GM04503 (cell line): ENCODE measurements at places on chromosomes 16 and 17.

DNA sequence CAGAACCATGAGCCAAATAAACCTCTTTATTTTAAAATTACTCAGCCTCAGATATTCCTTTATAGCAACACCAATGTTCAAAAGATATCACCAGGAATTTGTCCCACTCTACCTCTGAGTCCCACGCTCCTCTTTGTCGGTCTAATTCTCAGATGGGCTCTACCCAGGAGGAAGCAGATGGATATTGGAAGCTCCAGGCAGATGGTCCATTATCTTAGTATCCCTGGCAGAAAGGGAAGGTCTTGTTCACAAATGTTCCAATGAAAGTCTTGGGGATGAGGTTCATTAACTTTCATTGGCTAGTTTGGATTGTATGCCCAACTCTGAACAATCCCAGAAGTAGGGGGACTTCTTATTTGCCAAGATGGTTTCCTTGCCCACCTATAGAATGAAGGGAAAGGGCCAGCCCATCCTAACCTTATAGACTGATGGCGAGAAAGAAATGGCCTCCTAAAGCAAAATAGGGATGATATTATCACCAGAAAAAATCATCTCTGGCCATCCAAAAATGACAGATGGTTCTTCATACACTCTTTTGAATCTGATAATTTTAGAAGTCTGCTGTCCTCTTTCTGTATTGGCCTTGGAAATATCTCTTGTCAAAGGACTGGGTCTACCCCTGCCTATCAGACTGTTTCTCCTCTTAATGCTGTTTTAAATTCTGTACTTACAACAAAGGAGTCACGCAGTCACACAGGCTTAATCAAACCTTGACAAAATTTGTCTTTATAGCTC, 21.3 kb upstream of the ELAC2 start:
- no peak for DNase-seq

DNA sequence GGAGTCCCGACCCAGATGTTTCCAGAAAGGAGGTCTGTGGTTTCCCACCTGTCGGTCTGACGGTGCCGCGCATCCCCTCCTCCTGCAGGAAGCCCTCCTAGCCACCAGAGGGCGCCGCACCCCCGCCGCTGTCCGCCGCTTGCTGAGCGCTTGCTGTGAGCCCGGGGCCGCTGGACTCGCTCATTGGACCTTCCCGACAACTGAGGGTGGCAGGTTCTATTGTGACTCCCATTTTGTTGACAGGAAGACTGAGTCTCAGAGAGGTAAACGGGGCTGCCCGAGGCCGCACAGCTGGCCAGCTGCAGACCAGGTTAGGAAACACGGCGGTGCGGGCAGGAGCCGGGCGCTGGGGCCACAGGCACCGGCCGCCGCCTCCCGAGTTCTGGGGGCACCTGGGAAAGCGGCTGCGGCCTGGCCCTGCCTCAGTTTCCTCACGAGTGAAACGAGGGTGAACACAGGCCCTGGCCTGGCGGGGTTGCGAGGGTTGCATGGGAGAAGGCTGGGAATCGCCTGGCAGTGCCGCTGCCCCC, 191.1 kb upstream of the CIBAR2 start:
- DNase-seq = no peak

- peak; percentile 66 for DNase-seq
Measured at GRCh38 chr16:54373534-54374520, 87.2 kb upstream of the IRX3 start.

GRCh38 chr16:49058382-49058781, 223.3 kb downstream of the CBLN1 start:
- no peak for DNase-seq

GRCh38 chr16:15548482-15548891, 94.5 kb downstream of the MARF1 start:
- DNase-seq = no peak

GRCh38 chr16:73068541-73069401, 20.8 kb upstream of the ZFHX3 start:
- peak; percentile 87 for DNase-seq

DNA sequence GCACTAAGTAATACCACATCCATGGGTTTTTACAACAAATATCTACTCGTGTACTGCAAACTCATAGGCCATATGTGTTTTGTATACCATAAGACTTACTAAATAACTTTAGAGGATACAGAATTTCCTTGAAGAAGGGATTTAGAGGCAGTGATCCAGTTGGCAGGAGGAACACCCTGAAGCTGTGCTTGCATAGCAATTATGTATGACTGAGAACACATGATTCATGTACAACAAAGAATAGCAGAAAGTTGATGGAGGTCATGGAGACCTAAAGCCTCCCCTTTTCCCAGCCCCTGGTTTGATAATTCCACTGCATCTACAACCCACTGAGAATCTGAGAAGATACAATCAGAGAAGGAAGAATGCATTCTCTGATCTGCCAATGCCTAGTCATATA, 83.8 kb upstream of the PMFBP1 start:
- no peak for DNase-seq

- DNase-seq = no peak
Measured at GRCh38 chr17:7740481-7741001, 23.0 kb downstream of the DNAH2 start.

GRCh38 chr16:54385141-54385540, 98.6 kb upstream of the IRX3 start:
- no peak for DNase-seq

GRCh38 chr16:49259330-49259729, 22.3 kb downstream of the CBLN1 start:
- DNase-seq = no peak

GRCh38 chr16:27449434-27450195, 47.6 kb downstream of the IL21R start:
- no peak for DNase-seq

GRCh38 chr17:74089869-74090464, 113.5 kb upstream of the RPL38 start:
- DNase-seq = no peak

GRCh38 chr16:181565-182021, 1.3 kb downstream of the HBQ1 start:
- no peak for DNase-seq

DNA sequence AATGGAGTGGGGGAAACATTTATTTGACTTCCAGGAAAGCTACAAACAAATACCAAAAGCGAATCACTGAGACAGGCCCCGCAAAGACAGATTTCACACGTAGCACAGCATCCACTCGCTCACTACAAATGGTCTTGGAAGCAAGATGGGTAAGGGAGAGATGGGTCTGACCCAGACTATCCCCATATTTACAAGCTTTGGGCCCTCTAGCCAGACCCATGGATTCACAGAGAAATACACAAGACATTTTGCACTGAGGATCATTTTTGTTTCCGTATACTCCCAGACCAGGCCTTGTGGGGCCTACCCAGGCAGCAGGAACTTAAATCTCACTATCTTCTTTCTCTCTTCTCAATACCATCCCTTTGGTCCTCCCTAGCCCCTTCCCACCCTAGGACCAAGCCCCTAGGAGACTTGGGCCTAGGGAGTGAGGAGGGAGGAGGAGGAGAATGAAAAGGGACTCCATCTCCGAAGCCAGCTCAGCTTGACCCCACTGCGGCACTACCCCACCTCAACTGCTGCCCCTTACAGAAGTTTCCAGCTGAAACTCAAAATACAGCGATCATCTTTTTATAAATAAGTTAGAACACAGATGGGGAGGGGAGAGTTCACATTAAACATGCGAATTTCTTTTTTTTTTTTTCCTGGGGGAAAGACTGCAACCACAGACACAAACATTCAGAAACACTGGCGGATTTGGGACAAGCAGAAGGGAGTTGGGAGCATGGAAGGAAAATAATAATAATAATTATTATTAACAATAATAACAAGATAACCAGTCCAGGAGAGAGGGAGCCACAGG, 1.4 kb upstream of the HOXB3 start:
- no peak for DNase-seq

- no peak for DNase-seq
Measured at GRCh38 chr17:42117397-42118125, 3.6 kb downstream of the KAT2A start.

GRCh38 chr17:45663772-45664171, 120.3 kb upstream of the CRHR1 start:
- DNase-seq = no peak

DNA sequence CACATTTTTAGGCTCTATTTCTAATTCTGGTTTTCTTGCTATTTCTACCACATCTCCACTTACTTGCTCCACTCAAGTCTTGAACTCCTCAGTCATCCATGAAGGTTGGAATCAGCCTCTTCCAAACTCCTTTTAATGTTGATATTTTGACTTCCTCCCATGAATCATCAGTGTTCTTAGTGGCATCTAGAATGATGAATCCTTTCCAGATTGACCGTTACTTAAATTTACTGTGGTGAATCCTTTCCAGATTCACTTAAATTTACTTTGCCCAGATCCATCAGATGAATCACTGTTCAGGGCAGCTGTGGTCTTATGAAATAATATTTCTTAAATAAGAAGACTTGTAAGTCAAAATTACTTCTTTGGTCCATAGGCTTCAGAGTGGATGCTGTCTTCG, 32.4 kb downstream of the CLTC start:
- peak; percentile 63 for DNase-seq

DNA sequence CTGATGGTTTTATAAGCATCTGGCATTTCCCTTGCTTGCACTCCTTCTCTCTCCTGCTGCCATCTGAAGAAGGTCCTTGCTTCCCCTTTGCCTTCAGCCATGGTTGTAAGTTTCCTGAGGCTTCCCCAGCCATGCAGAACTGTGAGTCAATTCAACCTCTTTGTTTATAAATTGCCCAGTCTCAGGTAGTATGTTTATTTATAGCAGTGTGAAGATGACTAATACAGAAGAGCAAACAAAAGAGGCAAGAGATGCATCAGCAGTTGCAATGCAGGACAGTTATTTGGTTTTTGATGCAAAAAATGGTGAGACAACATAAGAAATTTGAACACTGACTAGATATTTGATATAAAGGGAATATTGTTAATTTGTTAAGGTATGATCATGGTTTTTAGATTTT, 16.8 kb downstream of the TMEM100 start:
- no peak for DNase-seq

DNA sequence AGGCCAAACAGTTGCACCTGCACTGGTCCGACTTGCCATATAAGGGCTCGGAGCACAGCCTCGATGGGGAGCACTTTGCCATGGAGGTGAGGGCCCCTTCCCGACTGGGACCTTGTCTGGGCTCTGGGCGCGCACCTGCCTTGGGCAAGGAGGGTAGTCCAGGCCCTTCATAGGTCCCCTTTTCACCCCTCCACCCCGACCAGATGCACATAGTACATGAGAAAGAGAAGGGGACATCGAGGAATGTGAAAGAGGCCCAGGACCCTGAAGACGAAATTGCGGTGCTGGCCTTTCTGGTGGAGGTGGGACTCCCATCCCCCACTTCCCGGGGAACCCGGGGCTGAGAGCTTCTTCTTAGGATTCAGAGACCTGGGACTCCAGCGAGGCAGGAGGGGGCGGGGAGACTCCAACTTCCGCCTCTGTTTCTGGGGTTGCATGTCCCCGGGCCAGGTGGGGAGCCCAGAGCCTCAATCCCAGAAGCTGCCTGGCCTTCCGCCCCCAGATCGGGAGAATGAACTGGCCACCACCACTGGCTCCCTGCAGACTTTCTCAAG, 7.8 kb downstream of the CA4 start:
- DNase-seq = no peak

DNA sequence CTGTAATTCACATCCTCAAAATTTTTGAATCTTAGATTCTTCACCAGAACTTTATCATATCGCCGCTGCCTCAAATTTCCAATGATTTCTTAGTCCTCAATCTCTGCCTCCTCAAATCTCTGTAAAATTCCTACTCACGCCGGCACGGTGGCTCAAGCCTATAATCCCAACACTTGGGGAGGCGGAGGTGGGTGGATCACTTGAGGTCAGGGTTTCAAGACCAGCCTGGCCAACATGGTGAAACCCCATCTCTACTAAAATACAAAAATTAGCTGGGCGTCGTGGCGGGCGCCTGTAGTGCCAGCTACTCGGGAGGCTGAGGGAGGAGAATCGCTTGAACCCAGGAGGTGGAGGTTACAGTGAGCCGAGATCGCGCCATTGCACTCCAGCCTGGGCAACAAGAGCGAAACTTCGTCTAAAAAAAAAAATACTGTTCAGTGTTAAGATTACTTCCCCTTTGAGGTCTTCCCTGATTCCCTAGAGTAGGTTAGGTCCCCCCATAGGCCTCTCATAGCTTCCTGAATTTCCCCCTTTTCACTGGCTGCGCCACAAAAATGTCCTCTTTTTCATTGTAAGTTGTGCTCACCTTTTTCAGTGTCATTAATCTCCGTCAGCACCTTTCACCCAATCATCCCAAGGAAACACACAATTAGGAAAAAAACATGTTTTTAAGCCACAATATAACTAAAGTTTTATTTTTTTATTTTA, 919 bp upstream of the CBX1 start:
- DNase-seq = no peak

DNA sequence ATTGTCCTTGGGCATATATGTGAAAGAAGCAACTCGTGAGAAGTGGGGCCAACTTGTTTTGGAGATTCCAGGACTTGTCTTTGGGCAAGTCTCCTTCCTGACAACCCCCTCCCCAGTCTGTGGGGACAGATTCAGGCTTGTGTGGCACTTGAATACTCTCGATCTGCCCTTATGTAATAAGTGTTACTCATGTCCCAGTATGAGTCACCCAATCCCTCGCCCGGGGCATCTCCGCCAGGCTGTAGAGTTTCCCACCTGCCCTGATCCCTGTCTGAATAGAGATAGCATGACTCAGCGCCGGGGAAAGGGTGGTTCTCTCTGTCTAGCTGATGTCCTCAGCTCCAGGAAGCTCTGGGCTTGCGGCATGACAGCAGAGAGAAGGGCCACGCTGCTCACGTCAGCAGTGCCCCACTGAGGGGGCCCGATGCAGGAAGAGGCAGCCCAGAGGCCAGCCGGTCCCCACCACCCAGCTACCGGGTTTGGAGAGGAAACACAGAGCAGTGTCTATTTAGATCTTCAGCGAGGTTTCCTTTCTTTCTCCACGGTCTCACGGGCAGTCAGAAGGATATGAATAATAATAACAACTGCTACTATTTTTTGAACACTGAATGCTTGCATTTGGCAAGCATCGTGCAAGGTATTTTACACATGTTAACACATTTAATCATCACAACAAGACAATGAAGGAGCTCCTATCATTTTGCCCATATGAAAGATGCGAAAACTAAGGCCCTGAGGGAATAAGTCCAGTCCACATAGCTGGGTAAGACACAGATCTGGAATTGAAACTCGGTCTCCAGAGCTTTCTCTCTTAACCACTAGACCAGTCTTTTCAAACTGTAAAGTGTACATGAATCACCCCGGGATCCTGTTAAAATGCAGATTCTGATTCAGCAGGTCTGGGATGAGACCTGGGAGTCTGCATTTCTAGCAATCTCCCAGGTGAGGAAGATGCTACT, 426.7 kb upstream of the MAF start:
- peak; percentile 61 for DNase-seq

DNA sequence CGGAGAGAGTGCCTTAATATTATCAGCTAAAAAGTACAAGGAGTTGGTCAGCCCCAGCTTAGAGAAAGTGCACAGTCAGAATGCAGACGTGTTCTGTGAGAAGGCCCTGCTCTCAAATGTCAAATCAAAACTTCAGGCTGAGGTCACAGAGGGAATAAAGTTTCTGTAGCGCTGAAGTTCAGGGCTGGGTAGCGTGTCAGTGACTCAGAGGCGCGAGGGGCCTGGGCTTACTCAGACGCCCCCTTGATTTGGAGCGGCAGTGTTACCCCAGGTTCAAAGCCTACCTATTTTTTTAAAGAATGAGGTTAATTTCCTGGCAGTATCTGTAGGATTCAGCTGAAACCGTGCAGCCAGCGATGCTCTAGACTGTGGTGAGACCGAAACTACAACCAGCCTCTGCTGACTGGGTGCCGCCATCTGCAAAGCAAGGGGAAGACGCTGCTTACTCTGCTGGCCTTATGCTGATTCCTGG, 4.8 kb downstream of the CIAO3 start:
- DNase-seq = no peak

GRCh38 chr17:12530161-12530560, 135.5 kb upstream of the MYOCD start:
- DNase-seq = no peak
